Putamen (tissue), 1 donor: ENCODE measurements at places on chromosomes 4 and X.

DNA sequence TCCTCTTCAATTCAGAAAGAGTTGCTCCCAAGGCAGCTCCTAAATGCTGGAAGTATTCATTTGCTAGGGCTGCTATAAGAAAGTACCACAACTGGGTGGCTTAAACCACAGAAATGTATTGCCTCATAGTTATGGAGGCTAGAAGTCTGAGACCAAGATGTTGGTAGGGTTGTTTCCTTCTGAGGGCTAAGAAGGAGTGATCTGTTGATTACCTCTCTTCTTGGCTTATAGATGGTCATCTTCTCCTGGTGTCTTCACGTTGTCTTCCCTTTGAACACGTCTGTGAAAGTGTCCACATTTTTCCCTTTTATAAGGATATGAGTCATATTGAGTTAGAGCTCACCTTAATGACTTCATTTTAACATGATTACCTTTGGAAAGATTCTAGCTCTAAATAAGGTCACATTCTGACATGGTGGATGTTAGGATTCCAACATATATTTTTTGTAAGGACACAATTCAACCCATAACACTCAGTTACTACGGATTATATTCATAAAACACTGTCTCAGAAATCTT, 266.3 kb downstream of the SPATA18 start:
- no peak for DNase-seq

- DNase-seq: no peak
Measured at GRCh38 chrX:21798677-21799219, 40.7 kb upstream of the MBTPS2 start.

- no peak for DNase-seq
Measured at GRCh38 chr4:83704786-83705185, 168.9 kb downstream of the GPAT3 start.

DNA sequence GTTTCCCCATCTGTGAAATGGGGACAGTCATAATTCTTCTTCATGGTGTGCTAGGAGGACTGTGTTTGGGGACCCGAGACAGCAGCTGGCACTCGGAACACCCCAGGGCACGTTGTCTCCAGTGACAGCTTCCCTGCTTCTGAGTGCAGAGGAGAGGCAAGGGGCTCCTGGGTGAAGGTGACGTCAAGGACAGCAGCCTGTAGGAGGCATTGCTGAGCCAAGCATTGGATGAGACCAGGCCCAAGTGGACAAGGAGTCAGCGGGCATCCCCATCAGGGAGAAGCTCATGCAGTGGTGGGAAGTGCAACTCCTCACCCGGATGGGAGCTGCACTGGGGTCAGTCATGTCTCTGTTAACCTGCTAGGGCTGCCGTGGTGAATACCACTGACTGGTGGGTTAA, 46.1 kb downstream of the EVC start:
- no peak for DNase-seq

GRCh38 chr4:126777649-126778048, 855.1 kb upstream of the INTU start:
- DNase-seq: no peak

DNA sequence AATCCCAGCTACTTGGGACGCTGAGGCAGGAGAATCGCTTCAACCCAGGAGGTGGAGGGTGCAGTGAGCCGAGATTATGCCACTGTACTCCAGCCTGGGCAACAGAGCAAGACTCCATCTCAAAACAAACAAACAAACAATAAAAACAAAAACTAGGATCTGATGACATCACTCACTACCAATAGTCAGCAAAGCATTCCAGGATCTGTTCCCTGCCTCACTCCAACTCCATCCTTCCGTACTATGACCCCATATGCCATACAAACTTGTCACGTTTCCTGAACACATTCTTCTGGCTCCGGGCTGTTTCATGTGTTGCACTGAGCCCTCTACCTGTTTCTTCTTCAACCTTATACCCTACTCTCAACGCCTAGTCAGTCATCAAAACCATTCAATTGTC, 47.3 kb downstream of the RBM47 start:
- no peak for DNase-seq

DNA sequence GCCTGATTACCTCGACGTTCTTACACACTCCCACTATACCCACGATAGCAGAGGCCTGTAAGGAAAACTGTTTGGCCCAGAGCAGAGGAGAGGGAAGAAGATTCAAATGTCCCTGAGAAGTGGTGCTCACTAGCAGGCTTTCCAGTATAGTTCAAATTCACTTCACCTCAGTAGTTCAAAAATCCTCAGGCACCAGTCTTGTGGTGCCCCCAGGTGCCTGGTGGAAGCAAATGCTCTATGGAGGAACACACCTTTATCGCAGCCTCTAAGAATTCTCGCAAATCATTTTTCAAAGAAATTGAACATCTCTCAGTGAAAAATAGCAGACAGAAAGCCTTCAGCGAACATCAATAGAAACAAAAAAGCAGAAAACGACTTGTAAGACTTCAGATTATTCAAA, 12.2 kb upstream of the MTMR1 start:
- DNase-seq: no peak

DNA sequence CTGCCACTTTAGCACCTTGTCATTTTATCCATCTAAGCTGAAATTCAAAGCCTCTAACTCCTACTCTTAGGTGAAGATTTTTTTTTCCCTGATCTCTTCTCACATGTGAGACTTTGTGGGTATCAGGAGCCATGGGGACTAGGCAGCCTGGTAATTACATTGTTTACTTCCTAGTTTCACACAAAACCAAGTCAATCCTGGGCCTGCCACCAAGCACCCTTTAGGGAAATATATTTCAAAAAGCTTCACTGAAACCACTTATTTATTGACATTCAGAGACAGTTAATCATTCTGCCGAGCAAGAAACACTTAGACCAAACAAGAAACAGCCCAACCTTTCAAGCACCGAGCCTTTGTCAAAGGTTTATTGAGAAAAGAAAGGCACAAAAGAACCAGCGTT, 200.0 kb downstream of the RELL1 start:
- no peak for DNase-seq

- DNase-seq: no peak
Measured at GRCh38 chr4:138392751-138393308, 150.7 kb upstream of the SLC7A11 start.

- DNase-seq: no peak
Measured at GRCh38 chr4:184402740-184403383, 71.5 kb downstream of the IRF2 start.

DNA sequence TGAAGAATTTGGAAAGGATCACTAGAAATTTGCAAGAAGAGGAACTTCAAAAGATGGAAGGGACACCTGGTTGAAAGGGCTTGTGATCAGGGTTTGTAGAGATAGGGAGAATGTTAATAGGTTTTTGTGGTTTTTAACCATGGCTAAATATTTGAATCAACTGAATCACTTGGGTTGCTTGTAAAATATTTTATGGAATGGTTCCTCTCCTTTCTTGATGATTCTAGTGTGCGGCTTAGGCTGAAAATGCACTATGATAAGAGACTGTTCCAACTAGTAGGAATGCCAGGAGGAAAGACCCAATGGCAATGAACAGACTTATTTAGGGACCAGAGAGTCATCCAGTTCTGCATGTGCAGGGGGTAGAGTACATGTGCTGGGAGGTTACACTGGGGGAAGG, 408.2 kb downstream of the ARHGAP24 start:
- DNase-seq: no peak

DNA sequence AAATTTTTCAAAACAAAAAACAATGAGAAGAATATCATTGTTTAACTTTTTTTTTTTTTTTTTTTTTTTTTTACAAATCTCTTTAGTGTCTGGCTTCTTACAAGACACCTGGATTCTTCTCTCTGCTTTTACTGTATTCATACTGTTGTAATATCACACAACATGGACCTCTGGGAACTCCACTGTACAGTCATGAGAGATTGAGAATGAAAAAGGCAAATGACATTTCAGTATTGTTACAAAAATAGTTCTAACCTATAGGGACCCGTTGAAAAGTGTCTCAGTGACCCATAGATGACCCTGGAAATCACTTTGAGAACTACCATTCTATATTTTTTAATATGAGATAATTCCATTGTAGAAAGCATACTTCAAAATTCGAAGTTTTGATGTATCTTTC, 124.4 kb downstream of the SLIT2 start:
- no peak for DNase-seq

DNA sequence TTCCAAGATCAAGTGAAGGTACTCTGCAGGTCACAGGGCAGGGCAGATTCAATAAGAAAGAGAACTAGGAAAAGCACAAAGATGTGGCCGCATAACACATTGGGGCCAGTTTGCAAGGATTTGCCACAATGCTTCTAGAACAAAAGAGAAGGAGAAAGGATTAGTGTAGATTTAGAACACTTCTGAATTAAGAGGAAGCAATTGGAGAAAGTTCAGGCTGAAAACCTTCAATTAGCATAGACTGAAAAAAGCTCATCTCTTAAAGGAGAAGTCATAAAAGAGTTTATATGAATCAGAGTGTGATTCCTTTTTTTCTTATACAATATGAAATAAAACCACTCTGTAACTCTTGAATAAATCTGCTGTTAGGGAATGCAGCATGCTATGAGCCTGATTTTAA, 215.6 kb upstream of the FAT1 start:
- no peak for DNase-seq

- no peak for DNase-seq
Measured at GRCh38 chrX:113473418-113473817, 632.8 kb upstream of the AMOT start.

- DNase-seq: no peak
Measured at GRCh38 chr4:90001023-90001422, 106.4 kb downstream of the MMRN1 start.

DNA sequence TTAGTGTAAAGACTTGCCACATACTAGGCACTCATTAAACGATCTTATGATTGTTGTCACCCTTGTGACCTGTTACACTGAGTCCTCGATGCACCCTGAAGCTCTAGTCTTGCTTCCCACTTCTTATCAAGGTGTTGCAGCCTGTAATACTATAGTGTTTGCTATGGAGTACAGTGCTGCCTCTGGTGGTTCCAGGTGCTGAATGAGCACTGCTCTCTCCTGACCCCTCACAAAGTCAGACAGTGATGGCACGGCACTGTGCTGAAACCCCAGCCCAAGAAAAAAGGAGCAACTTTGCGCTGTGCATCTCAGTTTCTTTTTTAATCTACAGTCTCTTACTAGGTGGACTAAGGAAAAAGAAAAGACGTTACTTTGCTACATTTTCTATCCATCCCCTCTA, 106.3 kb downstream of the GC start:
- DNase-seq: no peak

- DNase-seq: no peak
Measured at GRCh38 chr4:61251129-61251528, 51.0 kb downstream of the ADGRL3 start.

DNA sequence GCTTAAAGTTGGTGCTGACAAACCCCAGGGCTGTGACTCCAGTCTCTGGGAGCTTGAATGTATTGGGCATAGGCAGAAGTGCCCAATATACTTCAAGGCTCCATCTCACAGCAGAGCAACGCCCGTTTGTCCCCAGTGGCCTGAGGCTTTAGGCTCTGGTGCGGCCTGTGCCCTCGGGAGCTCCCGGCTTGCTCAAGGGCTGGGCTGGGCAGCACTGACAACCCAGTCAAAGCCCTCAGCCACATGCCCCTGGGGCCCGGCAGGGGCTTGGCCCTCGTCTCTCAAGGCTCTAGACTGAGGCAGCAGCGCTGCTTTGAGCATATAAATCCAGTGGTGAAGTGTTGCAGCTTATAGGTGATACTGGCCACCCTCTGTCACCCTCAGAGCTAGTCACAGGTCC, 203.7 kb downstream of the AFAP1 start:
- no peak for DNase-seq

GRCh38 chr4:37627263-37627662, 58.9 kb downstream of the RELL1 start:
- no peak for DNase-seq
